ENCODE measurements at places on chromosomes 16 and 17.

DNA sequence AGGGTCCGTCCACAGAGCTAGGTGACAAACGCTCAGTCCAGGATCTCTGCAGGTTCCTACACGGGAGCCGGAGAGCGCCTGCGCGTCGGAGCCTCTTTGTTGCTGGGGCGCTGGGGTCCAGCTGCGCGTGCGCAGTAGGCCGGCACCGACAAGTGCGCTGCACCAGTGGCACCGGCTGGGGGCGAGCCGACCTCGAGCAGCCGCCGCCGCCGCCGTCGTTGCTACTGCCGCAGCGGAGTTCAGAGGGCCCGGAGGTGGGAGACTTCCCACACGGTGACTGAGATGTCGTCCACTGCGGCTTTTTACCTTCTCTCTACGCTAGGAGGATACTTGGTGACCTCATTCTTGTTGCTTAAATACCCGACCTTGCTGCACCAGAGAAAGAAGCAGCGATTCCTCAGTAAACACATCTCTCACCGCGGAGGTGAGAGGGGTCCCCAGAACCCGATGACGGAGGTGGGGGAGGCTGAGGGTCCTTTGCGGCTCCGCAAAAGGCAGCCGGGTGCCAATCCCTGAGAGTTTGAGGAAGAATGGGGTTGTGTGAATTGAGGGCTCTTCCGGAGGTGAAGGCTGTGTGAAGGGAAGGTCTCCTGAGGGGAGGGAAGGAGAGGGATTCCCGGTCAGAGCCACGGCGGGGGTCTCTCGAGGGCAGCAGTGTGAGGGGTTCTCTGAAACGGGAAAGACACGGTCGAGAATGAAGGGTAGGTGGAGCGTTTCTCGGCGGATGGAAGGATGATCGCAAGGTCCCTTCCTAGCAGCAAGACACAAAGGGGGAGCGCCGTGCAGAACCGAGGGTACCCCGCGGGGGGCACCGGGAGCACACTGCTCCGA lies at the start of gene GDPD1:
Gene GDPD1, plus strand, starts transcription at position 184 of the 831 bp plus-strand sequence. Its CDS starts 99 bp downstream, at position 283.
- peak; percentile 99 for DNase-seq

DNA sequence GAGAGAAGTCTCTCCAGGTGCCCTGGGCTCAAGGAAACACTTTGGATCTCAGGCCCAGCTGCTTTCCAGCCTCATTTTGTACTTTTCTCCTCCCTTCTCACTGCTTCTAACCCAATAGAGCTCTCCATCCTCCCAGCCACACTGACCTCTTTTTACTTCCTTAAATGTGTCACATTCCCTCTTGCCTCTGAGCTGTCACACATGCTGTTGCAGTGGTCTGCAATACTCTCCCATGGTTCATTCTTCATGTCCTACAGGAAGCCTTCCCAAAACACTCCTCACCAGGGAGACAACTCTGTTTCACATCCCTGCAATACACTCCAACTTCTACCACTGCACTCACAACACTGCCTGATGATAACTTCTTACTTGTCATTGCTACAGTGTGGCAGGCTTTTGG lies 242.1 kb upstream of the DYNLRB2 start:
- DNase-seq: no peak

DNA sequence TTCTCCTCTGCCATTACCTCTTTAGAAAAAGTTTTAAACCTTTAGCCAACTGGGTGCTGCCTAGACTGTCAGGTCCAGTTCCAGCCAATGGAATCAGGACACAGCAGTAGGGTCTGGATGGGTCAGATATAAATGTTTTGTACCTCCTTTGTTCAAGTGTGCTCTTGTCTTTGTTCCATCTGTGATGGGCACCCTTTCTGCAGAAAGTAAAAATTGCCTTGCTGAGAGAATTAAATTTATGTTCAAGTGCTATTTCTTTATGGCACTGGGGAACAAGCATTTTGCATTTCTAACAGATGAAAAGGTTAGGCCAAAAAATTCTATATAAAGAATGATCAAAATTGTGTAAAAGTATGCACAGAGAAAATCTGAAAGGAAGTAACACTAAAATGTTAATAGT lies 5.2 kb upstream of the HP start:
- DNase-seq: no peak

DNA sequence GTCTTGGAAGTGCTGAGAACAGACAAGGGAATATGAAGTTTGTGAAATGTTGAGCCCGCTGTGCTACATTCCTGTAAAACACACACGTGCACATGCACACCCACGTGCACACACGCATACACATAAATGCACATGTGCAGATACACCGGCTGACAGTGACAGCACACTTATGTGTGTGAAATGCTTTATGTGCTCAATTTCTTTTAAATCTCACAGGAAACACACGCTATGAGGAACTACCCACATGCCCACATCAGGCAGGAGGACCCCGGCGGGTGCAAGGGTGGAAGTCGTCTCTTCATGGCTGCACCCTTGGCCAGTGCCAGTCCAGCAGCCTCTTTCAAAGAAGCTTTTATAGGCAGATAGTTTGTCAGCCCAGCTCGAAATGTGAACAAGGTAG lies 561 bp upstream of the WFDC1 start:
- no peak for DNase-seq

DNA sequence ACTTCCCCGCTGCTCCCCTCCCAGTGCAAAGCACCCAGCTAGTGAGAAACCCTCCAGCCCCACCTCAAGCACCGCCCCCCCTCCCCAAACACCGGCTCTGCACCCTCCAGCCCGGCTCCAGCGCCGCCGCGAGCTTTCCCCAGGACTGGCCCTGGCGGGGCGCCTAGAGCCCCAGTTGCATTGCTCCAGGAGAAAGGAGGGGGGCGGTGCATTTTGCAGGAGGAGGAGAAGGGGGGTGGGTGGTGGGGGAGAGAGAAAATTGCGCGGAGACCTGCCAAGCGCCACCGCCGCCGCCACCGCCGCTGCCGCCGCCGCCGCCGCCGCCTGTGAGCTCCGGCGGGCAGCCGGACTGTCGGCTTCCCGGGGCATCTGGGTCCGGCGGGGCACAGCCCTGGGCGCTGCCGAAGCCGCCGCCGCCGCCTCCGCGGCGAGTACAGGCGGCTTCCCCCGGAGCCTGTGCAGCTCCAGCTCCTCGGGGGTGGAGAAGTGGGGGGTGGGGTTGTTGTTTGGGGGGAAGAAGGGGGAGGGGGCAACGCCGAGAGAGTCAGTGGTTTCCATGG lies 333 bp upstream of the NOG start:
- peak; percentile 75 for DNase-seq

DNA sequence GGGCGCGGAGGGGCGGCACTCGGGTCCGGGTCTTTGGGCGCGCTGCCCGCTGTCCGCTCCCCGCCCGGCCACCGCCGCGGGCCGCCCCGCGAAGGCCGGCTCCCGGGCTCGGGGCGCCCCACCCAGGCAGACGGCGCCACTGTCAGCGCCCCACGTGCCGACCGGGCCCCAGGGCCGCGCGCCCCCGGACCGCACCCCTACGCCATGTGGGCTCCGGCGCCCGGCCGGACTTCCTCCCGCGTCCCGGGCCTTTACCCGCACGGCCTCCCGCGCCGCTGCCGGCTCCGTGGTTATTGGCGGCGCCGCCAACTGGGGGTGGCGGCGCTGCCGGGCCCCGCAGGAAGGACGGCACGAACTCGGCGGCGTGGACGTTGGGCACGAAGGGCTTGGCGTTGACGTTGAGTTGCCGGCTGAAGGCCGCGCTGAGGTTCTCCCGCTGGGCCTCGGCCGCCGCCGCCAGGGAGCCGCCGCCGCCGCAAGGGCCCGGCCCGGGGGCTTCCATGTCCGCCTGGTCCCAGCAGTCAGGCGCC lies 577 bp downstream of the GSPT1 start:
- DNase-seq: peak; percentile 40

DNA sequence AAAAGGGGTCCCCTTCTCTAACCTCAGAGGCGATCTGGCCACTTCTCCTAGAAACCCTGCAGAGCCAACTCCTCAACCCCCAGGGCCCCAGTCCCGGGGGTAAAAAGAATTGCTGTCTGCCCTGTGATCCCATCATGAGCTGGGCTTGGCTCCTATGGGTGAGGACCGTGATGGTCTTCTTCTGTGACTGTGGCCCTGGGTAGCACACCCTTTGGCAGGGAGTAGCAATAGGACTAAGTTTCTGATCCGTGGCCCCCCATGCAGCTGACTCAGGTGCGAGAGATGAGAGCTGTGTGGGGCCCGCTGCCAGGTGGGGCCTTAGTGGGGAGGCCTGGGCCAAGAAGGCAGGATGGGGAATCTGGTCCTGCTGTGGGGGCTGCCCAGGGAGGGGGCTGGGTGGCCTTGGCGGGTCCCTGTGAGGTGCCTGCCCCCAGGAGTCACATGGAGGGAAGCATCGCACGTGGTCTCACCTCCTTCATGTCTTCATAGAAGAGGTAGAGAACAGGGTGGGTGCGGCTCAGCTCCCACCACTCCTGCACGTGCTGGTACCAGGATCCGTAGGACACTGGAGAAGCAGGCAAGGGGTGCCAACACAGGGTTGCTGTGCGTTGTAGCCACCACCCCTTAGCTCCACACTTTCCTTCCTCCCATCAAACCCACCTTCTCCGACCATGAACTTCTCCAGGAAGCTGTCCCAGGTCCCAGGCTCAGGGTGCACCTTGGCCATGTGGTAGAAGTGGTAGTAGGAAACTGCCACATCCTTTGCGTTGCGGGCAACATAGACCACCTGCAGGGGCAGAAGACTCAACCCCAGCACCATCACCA lies 3.3 kb downstream of the SULT1A1 start:
- no peak for DNase-seq

GRCh38 chr17:56165072-56165641 lies 11.9 kb downstream of the ANKFN1 start:
- no peak for DNase-seq

DNA sequence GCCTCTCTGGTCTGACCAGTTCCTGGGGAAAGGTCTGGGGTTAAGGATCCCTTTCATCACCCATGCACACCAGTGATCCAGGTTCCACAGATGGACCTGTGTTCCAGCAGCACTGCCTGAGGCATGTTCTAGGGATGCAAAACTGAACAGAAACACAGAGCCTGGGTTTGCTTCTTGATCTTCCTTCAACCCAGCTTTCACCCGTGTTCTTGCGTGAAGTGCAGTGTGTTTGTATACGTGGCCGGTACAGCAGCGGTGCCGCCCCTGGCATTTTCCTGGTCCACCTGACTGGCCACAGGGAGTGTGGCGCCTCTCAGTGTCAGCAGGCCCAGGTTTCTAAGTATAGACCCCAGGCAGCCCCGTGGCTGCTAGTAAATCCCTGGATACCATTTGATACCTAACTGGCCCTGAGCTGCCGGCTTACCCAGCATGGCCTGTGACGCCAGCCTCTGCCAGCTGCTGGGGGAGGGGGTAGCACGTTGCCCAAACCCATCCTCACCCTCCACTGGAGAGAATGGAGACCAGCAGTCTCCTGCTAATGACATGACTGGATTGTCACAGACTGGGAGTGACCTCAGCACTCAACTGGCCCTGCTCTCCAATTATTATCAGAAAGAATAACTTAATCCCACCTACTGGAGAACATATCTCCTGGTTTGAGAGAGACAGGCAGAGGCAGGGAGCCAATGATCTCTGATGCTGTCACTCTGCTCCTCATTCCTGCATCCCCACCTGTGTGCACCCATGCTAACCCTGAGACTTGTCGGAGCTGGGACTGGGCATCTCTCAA lies 59.2 kb upstream of the LGALS9 start:
- no peak for DNase-seq
